Trophoblast cell (in vitro differentiated cells and primary cell): ENCODE measurements at places on chromosomes 16 and 17.

DNA sequence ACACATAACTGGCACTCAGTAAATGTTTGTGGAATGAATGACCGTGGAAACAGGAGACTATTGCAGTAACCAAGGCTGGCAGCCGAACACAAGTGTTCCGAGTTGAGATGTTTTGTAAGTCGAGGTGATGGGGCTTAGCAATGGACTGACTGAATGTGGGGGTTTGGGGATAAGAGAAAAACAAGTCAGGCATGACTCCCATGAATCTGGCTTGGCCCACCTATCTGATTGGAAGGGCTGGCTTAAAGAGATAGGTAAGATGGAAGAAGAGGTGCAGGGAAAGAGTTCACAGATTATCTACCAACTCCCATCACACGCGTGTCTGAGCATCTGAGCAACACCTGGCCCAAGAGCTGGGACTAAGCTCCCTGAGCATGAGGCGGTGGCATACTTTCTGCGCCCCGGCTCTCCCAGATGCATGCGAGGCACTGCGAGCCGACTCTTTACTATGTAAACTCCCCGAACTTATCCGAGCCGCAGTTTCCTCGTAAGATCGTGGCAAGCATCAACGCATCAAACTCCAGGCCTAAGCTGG, 539 bp downstream of the IFT20 start:
- peaks cover 19% of the 10 kb centered on the region for H3K36me3 ChIP-seq
- no peak overlapping the region for H3K27ac ChIP-seq
- DNase-seq: peak; percentile 46
- peak overlapping the region; percentile 94 for H3K4me3 ChIP-seq

DNA sequence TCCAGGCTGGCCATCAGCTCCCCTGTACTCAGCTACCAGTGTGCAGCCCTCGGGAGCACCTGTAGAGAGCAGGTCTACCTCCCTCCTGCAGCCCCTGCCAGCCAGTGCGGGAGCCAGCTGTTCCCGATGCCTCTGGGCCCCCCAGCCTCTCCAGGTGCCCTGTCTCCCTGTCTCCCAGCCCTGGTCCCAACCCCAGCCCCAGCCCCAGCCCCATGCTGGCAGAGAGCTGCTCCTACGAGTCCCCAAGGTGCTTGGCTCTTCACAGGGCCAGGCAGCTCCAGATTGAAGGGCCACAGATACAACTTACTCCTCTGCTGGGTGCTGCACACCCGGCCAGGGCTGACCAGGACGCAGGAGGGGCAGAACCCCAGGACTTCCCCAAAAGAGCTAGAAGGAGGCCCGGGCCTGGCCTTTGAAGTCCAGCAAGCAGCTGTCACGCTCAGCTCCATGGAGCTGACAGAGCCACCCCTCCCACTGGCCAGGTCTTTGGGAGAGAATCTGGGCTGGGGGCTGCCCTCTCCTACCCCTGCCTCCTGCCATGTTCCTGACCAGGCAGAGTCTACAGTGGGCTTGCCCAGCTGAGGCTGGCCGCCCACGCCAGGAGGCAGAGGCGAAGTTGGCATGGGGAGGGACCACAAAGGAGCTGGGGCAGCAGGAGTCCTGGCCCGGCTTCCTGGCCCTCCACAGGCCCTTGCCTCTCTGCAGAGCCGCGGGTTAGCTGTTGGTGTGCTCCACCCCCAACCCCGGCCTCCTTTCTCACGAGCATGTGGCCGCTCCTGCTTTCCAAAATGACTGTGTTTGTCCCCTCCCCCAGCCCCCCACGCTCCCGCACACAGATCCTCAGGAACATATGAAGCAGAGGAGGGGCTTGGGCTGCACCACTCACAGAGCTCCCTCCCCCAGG, 9.5 kb upstream of the ADAM11 start:
- no peak overlapping the region for H3K27ac ChIP-seq
- no peaks in the 10 kb centered on the region for H3K4me1 ChIP-seq
- H3K36me3 ChIP-seq: peaks cover 42% of the 10 kb centered on the region
- DNase-seq: no peak
- peak overlapping the region; percentile 16 for H3K4me3 ChIP-seq
- no peaks in the 10 kb centered on the region for H3K27me3 ChIP-seq

DNA sequence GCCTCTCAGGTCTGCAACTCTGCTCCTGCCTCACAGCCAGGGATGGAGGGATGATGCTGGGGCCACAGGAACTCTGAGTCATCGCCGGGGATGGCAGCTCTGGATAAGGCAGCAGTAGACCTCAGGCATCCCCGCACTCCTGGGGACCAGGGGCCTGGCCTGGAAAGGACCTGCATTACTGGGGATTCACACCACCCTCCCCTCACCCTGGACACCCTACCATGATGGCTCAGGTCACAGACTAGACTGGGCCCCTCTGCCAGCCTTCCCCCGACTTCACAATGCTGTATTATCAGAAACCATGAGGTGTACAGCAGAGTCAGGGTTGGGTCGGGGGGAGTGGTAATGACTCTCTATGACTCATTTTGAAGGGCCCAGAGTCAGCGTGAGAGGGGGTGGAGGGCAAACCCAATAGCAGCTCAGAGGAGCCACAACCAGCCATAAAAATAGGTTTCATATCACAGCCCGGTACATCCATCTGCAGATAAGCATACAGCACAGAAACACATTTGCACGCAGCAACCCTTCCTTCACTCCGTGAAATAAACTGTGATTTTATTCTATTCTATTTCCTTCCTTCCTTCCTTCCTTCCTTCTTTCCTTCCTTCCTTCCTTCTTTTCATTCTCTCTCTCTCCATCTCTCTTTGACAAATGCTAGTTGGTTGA, 28.8 kb downstream of the DYNLRB2 start:
- no peak overlapping the region for H3K27ac ChIP-seq
- DNase-seq: no peak
- H3K4me1 ChIP-seq: no peaks in the 10 kb centered on the region
- no peak overlapping the region for H3K4me3 ChIP-seq
- H3K27me3 ChIP-seq: no peaks in the 10 kb centered on the region

GRCh38 chr17:67151717-67152116, 93.3 kb downstream of the HELZ start:
- DNase-seq: no peak
- no peak overlapping the region for H3K27ac ChIP-seq
- H3K4me3 ChIP-seq: no peak overlapping the region

GRCh38 chr17:27751622-27752490, 48.5 kb downstream of the NOS2 start:
- H3K27ac ChIP-seq: no peak overlapping the region
- H3K36me3 ChIP-seq: no peaks in the 10 kb centered on the region
- no peaks in the 10 kb centered on the region for H3K4me1 ChIP-seq

DNA sequence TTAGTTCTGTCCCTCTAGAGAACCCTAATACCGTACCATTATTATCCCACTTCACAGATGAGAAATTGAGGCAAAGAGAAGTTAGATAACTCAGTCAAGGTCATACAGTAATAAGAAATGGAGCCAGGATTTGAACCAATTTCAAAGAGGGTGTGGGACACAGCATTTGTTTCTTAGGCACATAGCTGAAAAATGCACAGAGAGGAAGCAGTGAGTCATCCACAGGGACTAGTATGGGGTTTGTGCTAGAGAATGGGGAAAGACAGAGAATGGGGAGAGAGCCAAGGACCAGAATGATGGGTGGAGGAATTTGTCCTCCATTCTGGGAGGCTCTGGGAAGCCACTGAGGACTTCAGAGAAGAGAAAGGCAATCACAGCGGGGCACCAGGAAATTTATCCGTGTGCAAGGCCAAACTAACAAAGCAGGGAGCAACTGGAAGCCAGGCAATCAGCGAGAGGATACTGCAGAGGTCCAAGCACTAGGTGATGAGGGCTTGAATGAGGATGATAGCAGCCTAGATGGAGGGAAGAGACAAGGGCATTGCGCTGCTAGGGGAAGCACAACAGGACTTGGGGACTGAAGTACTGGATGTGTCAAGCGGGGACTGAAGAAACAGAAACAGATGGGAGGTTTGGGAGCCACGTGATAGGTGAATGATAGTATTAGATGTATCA, 78.1 kb upstream of the ZFHX3 start:
- DNase-seq: no peak
- H3K4me1 ChIP-seq: peaks cover 8% of the 10 kb centered on the region
- no peak overlapping the region for H3K27ac ChIP-seq
- no peak overlapping the region for H3K4me3 ChIP-seq

GRCh38 chr17:19361326-19361725, 1.2 kb downstream of the B9D1 start:
- H3K4me1 ChIP-seq: peaks cover 6% of the 10 kb centered on the region
- DNase-seq: no peak

DNA sequence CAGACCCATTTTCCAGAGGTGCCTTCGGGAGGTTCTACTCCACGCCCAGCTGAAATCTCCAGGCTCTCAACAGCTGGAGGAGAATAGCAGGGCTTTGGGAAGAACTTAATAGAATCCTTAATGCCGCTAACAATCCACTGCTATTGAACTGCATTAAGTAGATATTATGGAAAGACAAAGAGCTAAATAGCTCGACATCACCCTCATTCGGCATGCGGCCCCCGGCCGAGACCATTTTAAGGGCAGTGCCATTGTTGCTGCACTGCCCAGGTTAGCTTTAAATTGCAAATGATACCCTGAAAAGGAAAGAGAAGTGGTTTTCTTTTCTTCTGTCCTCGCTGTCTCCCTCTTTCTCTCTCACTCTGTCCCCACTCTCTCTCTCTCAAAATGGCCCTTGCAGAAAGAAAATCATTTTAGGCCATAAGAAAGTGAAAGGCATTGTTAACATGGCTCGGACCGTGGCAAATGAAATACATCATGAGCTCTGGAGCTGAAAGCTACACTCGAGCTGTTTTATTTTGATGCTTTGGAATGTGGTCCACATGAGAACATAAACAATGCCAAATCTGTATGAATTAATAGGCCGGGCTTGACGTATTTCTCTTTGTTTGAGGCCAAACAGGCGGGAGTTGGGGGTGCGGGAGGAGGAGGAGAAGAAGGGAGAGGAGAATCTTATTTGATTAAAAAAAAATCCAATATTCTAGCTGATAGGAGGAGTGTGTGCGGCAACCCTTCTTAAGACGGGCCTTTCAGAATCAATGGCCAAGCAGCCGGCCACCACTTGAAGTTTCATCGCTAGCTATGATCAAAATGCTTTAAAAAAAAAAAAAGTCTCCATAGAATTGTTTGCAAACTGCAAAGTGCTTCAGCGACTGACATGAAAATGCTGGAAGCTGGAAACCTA, 298.8 kb upstream of the IRX3 start:
- no peaks in the 10 kb centered on the region for H3K36me3 ChIP-seq
- no peaks in the 10 kb centered on the region for H3K27me3 ChIP-seq
- no peak overlapping the region for H3K4me3 ChIP-seq
- H3K4me1 ChIP-seq: no peaks in the 10 kb centered on the region
- no peak for DNase-seq
- H3K27ac ChIP-seq: no peak overlapping the region

DNA sequence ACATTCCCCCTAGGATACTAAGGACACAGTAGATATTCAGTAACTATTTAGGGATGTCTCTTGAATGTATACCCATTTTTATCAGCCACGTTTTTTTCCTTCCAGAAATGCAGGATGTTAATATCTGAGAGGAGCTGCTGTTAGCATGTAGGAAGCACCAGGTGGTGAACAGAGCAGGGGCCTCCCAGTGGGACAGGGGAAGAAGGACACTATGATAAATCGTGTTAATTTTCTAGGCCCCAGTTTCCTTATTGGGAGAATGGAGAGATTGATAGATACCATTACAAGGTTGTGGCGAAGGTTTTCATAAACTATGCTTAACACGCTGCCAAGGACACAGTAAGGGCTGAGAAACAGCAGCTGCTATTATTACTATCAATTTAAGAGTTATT, 45.4 kb downstream of the PRSS54 start:
- H3K27ac ChIP-seq: no peak overlapping the region
- no peaks in the 10 kb centered on the region for H3K27me3 ChIP-seq
- H3K36me3 ChIP-seq: no peaks in the 10 kb centered on the region
- H3K4me1 ChIP-seq: no peaks in the 10 kb centered on the region

- H3K27ac ChIP-seq: no peak overlapping the region
- H3K36me3 ChIP-seq: peaks cover 2% of the 10 kb centered on the region
- no peaks in the 10 kb centered on the region for H3K27me3 ChIP-seq
These were observed 145.6 kb downstream of the CCDC182 start for GRCh38 chr17:57599271-57600045.

DNA sequence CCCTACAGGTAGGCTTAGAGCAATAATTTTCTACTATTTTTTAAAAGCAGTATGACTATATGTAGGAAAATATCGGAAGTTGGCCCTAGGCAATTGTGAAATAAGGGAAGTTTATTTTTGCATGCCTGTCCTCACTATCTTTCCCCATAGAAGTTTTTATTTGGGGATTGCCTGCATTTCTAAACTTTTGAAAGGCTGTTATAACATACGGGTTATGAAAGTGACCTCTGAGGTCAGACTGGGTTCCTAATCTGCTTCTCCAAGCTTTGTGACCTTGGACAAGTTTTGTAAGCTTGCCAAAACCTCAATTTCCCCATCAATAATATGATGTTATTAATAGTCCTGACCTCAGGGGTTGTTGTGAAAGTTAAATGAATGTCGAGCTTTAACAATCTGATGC, 67.1 kb downstream of the ARHGAP44 start:
- no peak overlapping the region for H3K27ac ChIP-seq
- DNase-seq: no peak
- H3K4me1 ChIP-seq: no peaks in the 10 kb centered on the region
- H3K4me3 ChIP-seq: no peak overlapping the region
- H3K36me3 ChIP-seq: no peaks in the 10 kb centered on the region

DNA sequence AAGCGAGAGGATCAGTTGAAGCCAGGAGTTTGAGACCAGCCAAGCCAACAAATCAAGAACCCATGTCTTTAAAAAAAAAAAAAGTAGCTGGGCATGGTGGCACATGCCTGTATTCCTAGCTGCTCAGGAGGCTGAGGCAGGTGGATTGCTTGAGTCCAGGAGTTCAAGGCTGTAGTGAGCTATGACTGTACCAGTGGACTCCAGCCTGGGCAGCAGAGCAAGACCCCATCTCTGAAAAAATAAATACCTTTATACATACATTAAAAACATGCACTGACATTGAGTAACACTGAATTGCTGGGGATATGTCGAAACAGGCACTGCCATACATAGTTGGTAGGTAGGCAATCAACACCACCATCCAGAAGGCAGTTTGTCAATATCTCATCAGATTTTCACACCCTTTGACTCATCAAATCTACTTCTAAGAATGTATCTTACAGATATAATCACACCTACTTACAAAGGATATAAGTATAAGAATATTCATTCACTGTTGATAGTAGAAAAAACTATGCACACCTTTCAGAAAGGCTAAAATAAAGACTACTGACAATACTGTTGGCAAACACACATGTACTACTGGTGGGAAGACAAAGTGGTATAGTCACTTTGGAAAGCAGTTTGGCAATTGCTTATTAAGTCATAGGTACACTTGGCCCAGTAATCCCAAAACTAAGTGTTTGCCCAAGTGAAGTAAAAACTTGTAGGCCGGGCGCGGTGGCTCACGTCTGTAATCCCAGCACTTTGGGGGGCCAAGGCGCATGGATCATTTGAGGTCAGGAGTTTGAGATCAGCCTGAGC, 6.4 kb upstream of the CEP20 start:
- H3K4me3 ChIP-seq: no peak overlapping the region
- no peaks in the 10 kb centered on the region for H3K27me3 ChIP-seq
- H3K4me1 ChIP-seq: peaks cover 5% of the 10 kb centered on the region

DNA sequence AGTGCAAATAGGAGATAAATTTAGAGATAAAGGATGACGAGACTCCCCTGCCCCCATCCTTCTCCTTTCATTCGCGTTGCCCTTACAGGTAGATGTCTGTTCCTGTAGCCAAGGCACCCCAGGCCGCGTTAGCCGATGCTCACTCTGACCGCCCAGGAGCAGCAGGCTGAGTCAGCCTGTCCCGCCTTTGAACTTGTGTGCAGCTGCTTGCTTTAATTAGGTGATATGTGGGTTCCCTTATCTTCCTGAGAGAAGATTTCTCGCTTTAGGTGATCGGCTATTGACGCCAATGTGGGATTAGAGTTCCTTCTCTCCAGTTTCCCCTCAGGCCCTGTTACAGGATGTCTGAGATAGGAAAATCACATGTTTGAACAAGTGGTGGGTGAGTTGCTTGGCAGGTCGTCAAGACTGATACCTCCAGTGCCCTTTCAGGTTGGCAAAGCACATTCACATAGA, 119.5 kb downstream of the MSI2 start:
- H3K4me1 ChIP-seq: peaks cover 34% of the 10 kb centered on the region
- H3K27me3 ChIP-seq: no peaks in the 10 kb centered on the region
- H3K27ac ChIP-seq: no peak overlapping the region
- no peak overlapping the region for H3K4me3 ChIP-seq
